ENCODE measurements at places on chromosomes 2 and 18. TPM values are rescaled to one million over a fixed set of nuclear protein-coding genes. Genes with fewer than 3 reads are reported as not detected.

OTOS gene
- total RNA-seq: not detected

DNA sequence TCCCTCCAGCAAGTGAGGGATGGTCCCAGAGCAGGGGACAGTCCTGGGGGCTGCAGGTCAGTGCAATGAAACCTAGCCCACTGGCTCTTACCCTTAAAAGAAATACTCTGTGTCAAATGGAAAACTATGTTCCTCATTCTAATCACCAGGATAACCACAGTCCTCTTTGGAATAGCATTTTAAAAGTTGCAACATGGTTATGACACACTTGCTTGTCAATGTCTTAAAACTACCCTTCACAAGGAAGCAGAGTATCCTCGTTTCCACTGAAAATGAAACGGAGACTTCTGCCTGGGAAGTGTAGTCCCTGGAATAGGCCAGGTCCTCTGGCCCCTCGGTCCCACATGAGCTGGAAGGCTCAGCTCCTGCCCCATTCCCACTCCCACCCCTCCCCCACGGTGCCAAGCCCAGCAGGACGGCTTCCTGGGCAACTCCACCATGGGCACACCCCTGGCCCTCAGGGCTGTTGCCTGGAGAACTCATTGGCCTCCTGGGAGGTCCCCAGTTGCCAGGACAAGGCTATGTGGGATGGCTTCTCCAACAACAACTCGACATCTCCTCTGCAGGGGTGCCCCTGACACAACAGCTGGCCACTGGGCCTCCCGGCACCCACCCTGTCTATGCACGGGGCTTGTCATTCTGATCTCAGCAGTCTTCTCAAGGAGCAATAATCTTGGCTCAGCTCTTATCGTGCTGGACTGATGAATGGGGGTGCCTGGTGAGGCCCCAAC lies 38.3 kb upstream of the ST3GAL5 start:
- no peaks in the 10 kb centered on the region for H3K36me3 ChIP-seq
- peaks cover 24% of the 10 kb centered on the region for H3K4me1 ChIP-seq
- H3K4me3 ChIP-seq: no peak overlapping the region
- no peak for DNase-seq
- H3K27ac ChIP-seq: no peak overlapping the region

DNA sequence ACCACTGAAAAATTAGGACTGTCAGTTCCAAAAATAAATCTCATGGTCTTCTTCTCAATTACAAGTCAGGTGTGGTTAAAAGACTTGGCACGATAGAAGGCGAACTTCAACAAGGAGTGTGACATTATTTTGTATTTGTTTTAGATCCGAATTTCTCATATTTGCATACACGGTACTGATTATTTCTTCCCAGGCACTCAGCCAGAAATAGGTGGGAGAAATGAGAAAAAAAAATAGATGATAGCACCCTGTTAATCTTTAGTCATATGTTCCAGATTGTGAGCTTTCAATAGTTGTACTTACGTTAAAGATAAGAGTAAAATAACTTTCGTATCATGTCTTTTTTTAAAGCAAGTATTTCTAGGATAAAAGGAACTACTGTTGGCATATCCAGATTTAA lies 106.1 kb downstream of the DTNA start:
- no peak for DNase-seq
- no peaks in the 10 kb centered on the region for H3K27me3 ChIP-seq
- no peaks in the 10 kb centered on the region for H3K36me3 ChIP-seq
- H3K4me1 ChIP-seq: no peaks in the 10 kb centered on the region
- no peak overlapping the region for H3K4me3 ChIP-seq
- H3K27ac ChIP-seq: no peak overlapping the region

DNA sequence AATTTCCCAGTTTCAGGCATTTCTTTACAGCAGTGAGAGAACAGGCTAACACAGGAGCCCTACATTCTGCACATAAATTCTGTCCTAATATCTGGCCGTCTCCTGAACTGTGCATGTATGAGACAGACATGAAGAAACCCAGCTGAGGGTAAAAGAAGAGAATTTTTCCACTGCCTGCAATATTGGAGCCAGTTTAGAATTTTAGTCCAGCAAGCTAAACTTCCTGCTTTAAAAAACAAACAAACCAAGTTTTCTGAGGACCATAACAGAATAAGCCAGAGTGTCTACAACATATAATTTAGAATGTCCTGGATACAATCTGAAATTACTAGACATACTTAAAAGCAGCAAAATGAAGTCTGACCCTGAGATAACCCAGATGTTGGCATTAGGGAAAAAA lies 215.1 kb upstream of the KLHL29 start:
- H3K4me3 ChIP-seq: no peak overlapping the region
- no peaks in the 10 kb centered on the region for H3K4me1 ChIP-seq
- H3K27ac ChIP-seq: no peak overlapping the region
- H3K36me3 ChIP-seq: no peaks in the 10 kb centered on the region
- no peaks in the 10 kb centered on the region for H3K27me3 ChIP-seq
- no peak for DNase-seq

Data from esophagus squamous epithelium (tissue), 5 donors.